ENCODE measurements at places on chromosomes 5 and 9. TPM values are rescaled to one million over a fixed set of nuclear protein-coding genes. Genes with fewer than 3 reads are reported as not detected.

GRCh38 chr5:9439531-9440292 is 106.2 kb downstream of the SEMA5A start:
- H3K4me1 ChIP-seq: no peaks in the 10 kb centered on the region
- no peak overlapping the region for H3K4me3 ChIP-seq
- H3K36me3 ChIP-seq: no peaks in the 10 kb centered on the region
- H3K27ac ChIP-seq: no peak overlapping the region
- DNase-seq: no peak

DNA sequence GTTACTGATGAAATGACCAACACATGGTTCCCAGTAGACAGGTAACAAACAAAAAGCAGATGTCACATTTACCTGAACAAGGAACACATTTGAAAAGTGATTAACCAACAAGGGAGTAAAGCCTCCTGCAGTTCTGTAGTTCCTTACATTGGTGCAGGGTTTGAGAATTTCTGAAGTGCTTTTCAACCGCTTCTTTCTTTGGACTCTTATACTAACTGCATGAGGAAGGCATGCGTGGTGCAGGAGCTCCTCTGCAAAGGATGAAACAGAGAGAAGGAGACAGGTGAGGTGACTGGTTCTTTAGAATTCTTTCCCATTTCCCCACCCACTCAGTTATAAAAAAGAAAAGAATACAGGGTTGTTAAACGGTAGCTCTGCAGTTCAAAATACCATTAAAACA is 4.6 kb upstream of the IL9 start:
- no peak for DNase-seq
- H3K36me3 ChIP-seq: no peaks in the 10 kb centered on the region
- H3K4me1 ChIP-seq: no peaks in the 10 kb centered on the region
- no peaks in the 10 kb centered on the region for H3K27me3 ChIP-seq
- no peak overlapping the region for H3K27ac ChIP-seq

DNA sequence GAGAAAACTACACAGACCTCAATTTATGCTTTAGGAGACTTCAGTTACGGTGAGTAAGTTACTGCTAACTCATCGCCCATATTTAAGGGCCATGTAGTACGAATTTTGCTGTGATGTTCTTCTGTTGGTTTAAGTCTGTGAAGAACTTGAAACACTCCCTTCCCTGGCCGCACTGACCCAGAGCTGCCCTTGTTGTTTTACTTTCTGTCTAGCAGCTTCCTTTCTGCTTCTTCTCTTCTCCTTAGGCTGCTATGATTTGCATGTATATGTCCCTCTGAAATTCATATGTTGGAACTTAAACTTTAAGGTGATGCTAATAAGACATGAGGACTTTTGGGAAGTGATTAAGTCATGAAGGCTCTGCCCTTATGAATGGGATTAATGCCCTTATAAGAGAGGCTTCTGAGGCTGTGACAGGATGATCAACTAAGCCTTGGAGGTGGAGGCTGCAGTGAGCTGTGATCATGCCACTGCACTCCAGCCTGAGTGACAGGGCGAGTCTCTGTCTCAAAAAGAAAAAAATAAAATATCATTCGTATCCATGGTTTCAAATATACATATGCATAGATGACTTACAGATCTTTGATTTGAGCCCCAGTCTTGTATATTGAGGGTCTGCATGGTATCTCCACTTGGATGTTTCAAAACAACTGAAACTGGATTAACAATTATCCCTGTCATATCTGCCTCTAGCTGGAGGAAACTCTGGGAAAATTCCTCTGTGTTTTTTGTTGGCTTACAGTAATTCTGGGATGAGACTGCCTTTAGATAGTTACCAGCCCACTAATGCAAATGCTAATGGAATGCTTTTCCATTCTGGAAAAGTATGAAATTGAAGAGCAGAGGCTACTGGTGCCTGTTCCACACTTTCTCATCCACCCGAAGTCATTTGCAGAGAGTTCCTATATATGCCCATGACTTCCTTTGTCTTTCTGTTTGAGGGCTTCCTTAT is 263.4 kb upstream of the ACTBL2 start:
- no peak for DNase-seq
- no peaks in the 10 kb centered on the region for H3K27me3 ChIP-seq
- no peaks in the 10 kb centered on the region for H3K4me1 ChIP-seq
- H3K27ac ChIP-seq: no peak overlapping the region
- H3K36me3 ChIP-seq: no peaks in the 10 kb centered on the region

GRCh38 chr5:60540856-60541805 is 158.8 kb downstream of the DEPDC1B start:
- DNase-seq: no peak
- no peaks in the 10 kb centered on the region for H3K27me3 ChIP-seq
- no peak overlapping the region for H3K27ac ChIP-seq
- no peak overlapping the region for H3K4me3 ChIP-seq
- H3K4me1 ChIP-seq: no peaks in the 10 kb centered on the region
- no peaks in the 10 kb centered on the region for H3K36me3 ChIP-seq

DNA sequence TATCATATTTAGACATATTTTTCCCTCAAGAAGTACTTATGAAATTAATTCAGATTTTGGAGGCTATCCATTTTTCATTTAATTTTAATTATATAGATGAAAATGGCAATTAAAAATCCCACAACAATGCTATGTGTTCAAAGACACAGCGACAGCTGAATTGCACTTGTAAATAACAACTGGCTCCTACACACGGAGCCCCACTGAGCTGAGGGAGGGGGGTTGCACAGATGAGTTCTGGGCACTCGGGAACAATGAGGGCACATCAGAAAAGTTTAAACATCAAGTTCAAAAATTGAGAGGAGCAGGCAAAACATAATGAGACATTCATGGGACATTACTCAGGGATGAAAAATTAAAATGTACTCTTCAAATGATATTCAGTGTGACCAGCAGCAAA is 104.9 kb downstream of the MARCHF3 start:
- H3K4me3 ChIP-seq: no peak overlapping the region
- H3K36me3 ChIP-seq: no peaks in the 10 kb centered on the region
- no peak overlapping the region for H3K27ac ChIP-seq
- DNase-seq: no peak

GRCh38 chr9:6779417-6780241 is 21.9 kb downstream of the KDM4C start:
- peaks cover 48% of the 10 kb centered on the region for H3K4me1 ChIP-seq
- no peaks in the 10 kb centered on the region for H3K36me3 ChIP-seq
- H3K4me3 ChIP-seq: no peak overlapping the region
- DNase-seq: no peak
- no peaks in the 10 kb centered on the region for H3K27me3 ChIP-seq

- H3K4me3 ChIP-seq: no peak overlapping the region
- DNase-seq: no peak
- H3K4me1 ChIP-seq: no peaks in the 10 kb centered on the region
Measured at GRCh38 chr5:93717162-93717561, 24.2 kb downstream of the POU5F2 start.

- H3K27ac ChIP-seq: no peak overlapping the region
- no peaks in the 10 kb centered on the region for H3K4me1 ChIP-seq
- no peaks in the 10 kb centered on the region for H3K36me3 ChIP-seq
- DNase-seq: no peak
- no peaks in the 10 kb centered on the region for H3K27me3 ChIP-seq
Measured at GRCh38 chr5:180869587-180869986, 8.5 kb upstream of the ZFP62 start.

DNA sequence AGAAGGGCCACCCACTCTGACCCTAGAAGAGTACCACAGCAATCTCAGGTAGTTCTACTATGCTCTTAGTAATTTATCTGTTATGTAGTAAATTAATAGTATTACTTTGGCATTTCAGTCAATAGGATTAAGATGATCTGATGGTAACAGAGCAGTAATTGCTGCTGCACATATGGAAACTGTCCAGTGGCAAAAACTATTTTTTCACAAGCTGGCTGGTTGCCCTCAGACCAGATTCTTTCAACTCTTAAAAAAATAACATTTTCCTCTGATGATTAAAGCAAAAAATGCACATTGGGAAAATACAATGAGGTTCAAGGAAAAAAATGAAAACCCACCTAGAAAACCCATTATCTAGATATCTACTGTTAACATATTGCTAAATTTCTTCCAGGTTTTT is 19.7 kb downstream of the GLRA1 start:
- H3K4me3 ChIP-seq: no peak overlapping the region
- H3K4me1 ChIP-seq: no peaks in the 10 kb centered on the region
- H3K36me3 ChIP-seq: no peaks in the 10 kb centered on the region

DNA sequence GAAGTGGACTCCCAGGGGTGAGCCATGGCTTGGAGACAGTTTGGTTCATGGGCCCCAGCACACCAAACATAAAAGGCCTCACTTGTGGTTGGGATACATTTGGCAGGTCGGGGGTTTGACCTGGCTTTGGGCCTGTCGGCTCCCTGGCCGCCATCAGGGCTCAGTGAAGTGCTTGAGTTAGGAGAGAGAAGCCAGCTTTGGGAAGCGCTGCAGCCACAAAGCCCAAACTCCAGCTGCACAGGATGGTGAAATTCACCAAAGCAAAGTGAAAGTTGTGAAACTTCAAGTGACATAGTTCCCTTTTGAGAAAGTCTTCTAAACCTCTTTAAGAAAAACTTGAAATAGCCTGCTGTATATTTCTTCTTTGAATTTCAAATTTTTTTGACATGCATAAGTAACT is 27.5 kb downstream of the SLC46A2 start:
- no peaks in the 10 kb centered on the region for H3K27me3 ChIP-seq
- peaks cover 5% of the 10 kb centered on the region for H3K36me3 ChIP-seq
- H3K4me3 ChIP-seq: no peak overlapping the region
- H3K4me1 ChIP-seq: peaks cover under 1% of the 10 kb centered on the region

DNA sequence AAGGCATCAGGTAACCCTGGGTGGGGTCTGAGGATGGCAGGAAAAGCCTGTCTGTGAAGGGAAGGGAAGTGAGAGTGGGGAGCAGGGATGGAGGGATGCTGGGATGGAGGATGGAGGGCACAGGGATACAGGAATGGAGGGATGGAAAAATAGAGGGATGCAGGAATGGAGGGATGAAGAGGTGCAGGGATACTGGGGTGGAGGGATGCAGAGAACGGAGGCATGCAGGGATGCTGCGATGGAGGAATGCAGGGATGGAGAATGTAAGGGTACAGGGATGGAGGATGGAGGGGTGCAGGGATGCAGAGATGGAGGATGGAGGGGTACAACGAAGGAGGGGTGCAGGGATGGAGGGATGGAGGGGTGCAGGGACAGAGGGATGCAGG is 9.1 kb downstream of the PTGES2 start:
- no peaks in the 10 kb centered on the region for H3K4me1 ChIP-seq
- no peak overlapping the region for H3K4me3 ChIP-seq
- H3K27ac ChIP-seq: no peak overlapping the region
- no peaks in the 10 kb centered on the region for H3K27me3 ChIP-seq
- no peaks in the 10 kb centered on the region for H3K36me3 ChIP-seq
- no peak for DNase-seq

The BHMT2 gene
- polyA plus RNA-seq: 1.9 TPM

The PCDHB2 gene
- 0.30 TPM for polyA plus RNA-seq

The ACTBL2 gene
- polyA plus RNA-seq: not detected

The INPP5E gene
- 4.7 TPM for polyA plus RNA-seq

The ARL14EPL gene
- 0.03 TPM for polyA plus RNA-seq

The ELP1 gene
- polyA plus RNA-seq: 14.3 TPM

The SUSD3 gene
- polyA plus RNA-seq: 0.13 TPM

The ORM2 gene
- polyA plus RNA-seq: not detected

Data from psoas muscle (tissue), 8 donors.